ENCODE measurements at places on chromosomes 1 and 21.

GRCh38 chr1:234655328-234656069 lies 45.5 kb upstream of the IRF2BP2 start:
- no peak for DNase-seq

GRCh38 chr1:113394043-113394862 lies 3.9 kb downstream of the MAGI3 start:
- DNase-seq, result no peak

GRCh38 chr1:229943988-229944743 lies 122.9 kb upstream of the GALNT2 start:
- DNase-seq, result no peak

DNA sequence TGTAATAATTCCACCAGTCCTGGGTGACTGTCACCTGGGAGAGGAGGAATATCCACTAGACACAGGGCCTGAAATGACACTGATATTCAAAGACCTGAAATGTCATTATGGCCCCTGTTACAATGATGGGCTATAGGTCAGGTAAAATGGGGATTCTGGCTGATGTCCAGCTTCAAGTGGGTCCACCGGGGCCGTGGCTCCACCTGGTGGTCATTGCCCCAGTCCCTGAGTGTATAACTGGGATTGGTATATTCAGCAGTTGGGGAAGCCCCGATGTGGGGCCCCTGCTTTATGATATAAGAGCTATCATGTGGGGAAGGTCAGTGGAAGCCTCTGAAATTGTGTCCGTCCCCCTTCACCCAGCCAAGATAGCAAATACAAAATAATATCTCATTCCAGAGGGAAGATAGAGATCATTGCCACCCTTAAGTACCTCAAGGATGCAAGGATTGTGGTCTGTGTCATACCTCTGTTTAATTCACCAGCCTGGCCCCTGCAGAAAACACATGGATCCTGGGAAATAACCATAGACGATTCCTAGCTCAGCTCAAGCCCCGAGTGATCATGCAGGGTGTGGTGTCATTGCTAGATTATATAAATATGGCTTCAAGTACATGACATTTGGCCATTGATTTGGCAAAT lies 19.4 kb downstream of the PLEKHO1 start:
- DNase-seq, result peak; percentile 85

GRCh38 chr1:16208270-16208987 lies 4.0 kb downstream of the ARHGEF19 start:
- DNase-seq, result no peak

DNA sequence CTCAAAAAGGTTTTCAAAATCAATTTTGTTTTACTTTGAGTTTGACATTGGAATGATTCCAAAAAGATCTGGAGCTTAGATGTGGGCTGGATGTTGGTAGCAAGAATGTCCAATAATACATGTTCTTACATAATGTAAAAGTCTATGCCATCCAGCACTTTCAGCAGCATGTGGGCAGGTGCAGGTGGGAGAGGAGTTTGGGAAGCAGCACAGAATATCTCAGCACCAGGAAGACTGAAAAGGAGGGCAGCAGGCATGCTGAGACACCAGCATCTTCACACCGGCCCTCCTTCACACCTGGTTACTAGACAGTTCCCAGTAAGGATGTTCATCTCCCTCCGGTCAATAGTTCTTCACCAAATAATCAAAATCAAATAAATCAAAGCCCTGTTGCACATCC lies 166.6 kb downstream of the ZBTB18 start:
- DNase-seq, result no peak

GRCh38 chr1:218600968-218601367 lies 255.8 kb downstream of the TGFB2 start:
- DNase-seq, result no peak

DNA sequence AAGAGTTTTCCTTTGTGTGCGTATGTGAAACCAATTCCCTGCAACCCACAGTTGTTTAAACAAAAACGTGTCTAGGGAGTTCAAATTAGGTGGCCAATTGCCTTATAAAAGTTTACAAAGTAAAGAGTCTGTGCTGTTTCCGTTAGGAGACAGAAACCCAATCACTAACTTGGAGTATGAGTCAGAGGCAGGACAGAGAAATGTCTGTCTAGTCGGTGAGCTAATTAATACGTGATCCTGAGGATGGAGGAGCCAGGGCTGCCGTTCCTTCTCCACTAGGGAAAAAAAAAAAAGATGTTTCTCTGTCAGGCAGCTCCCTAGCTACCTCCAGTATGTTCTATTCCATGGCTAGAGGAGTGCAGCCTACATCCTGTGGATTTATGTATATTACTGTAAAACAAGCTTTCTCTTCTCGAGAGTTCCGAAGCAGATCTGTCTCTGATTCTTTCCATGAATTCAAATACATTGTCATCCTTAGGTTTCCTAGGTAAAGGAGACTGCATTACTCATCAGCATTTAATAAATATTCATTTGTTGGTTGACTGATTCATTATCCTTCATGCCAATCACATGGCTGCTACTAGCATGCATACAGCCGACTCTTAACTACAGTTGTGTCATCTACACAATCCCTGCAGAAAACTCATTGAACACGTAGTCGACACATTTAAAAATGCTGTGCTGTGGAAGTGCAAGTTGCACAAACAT lies 430.6 kb downstream of the KIF26B start:
- DNase-seq, result no peak

DNA sequence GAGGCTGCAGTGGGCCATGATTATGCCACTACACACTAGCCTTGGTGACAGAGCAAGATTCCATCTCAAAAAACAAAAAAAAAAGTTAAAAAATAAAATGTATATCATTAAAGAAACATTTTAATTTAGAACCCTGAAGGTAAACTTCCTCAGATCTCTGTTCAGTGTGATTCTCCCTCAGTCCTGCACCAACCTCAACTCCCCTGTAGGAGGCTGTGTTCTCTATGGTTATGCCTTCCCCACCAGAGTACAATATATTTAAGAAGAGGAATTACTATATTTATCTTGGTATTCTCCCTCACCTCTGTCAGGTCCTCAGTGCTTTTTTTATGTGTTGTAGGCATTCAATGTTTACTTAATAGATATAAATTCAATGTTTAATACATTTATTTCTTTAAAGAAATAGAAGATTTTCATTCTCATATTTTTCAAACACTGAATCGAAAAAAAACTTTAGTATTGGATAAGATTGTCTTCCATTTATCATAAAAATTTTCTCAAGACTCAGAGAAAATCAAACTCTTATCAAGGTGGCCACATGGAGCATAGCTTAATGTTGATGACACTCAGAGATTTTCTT lies 4.8 kb upstream of the LRRC8B start:
- no peak for DNase-seq

DNA sequence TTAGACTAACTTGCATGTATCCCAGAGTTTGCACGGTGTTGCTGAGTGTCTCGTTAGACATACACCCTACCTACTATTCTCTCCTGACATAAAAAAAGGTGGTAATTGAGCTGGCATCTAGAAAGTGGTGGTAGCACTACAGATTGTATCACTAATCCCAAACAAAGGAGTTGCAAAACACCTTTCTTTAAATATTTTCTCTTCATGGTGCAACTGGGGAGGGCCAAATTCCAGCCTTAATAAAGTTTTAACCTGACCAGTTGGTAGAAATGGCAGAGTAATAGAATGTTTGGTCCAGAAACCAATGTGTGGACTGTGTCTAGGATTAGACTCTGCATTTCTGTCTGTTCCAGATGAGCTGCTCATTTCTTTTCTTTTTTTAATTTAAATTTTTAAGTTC lies 40.0 kb downstream of the NFIA start:
- DNase-seq, result no peak

GRCh38 chr1:21396516-21396915 lies 43.4 kb upstream of the NBPF3 start:
- no peak for DNase-seq

DNA sequence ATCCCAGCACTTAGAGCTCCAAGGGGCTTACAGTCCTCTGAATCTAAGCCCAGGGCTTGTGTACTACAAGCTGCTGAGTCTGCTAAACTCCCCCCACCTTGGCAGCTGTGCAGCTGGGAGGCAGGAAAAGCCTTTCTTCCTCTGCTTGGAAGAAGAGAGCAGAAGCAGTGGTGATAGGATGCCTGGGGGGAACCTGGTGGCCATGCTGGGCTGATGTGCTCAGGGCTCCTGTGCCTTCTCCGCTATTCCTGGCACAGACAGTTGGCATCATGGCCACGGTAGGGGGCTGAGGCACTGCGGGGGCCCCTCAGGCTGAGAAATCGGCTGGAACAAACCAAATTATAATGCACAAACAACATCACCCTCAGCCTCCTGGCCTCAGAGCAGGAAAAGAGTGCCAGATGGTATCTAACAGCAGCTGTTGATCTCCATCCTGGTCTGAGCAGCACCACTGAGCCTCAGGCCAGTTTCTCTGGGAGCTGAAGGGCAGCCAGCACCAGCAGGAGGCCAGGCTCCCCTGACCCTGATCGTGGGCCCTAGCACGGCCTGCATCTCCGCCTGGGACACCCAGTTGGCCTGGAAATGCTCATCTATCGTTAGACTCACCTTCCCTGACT lies 35.8 kb downstream of the ECE1 start:
- peak; percentile 51 for DNase-seq

GRCh38 chr21:34754690-34755647 lies 86.2 kb downstream of the CLIC6 start:
- DNase-seq, result no peak

- no peak for DNase-seq
These were observed 64.2 kb downstream of the SERINC2 start for GRCh38 chr1:31476891-31477846.

DNA sequence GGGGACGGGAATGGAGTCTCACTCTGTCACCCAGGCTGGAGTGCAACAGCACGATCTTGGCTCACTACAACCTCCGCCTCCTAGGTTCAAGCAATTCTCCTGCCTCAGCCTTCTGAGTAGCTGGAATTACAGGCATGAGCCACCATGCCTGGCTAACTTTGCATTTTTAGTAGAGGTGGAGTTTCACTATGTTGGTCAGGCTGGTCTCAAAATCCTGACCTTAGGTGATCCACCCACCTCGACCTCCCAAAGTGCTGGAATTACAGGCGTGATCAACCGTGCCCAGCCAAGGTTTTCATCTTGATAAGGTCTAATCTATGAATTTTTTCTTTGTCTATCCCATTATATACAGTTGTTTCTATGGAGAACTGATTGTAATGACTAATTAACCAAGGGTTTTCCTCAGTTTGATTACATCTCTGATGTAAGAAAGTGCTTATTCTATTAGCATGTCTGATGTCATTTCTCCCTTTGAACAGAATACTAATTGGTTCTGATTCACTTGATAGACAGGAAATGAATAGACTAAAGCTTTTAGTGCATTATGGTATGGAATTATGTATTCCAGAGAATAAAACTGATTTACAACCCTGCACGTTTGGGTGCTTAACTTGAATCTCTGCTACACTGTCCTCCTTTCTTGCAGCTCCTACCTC lies 11.9 kb downstream of the PACC1 start:
- no peak for DNase-seq

DNA sequence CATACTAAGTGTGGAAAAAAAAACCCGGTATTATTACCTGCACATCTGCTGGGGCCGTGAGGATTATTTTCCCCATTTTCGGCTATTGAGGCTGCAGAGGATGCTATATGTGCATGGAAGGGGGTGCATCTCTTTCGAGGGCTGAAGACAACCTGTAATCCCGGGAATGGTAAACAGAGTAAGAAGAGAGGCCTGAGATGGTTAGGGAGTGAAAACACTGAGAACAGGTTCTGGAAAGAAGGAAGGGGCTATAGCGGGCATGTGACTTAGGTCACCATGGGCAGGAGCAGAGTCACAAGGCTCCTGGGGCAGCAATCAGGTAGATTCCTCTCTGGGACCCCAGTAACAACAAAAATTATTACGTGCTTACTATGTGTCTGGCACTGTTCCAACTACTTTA lies 299.1 kb downstream of the RRAGC start:
- no peak for DNase-seq

DNA sequence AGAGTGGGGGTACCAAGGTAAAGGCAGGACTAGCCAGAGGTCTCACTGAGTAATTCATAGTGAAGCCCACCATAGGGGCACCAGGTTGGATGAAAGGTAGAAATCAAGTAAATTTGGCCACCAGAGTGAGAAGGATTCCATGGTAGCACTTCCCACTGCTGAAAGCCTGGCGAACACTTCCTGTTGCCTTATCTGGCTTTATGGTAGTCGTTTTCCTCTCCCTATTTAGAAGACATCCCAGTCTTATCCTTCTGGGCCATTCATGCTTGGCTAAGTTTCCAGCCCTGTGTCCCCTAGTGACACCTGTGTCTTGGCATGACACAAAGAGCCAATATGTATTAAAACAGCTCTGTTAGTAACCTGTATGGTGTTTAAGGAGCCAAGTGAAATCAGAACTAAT lies 74.3 kb upstream of the SIPA1L2 start:
- DNase-seq, result no peak

GRCh38 chr1:147336291-147336690 lies 93.8 kb downstream of the CHD1L start:
- no peak for DNase-seq

DNA sequence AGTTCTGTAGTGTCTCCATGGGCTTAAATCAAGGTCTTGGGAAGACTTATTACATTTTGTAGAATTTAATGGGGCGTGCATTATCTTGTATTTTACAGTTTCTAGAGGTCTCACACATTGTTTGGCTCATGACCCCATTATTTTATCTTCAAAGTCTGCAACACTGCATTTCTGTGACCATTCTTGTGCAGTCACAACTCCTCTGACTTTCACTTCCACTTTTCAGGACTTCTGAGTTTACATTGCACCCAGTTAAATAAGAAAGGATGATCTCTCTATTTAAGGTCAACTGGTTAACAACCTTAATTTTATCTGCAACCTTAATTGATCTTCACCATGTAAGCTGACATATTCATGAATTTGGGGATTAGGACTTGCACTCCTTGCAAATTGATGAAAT lies 1186.6 kb downstream of the MRPL39 start:
- no peak for DNase-seq

- DNase-seq, result no peak
These were observed 144.4 kb downstream of the PTBP2 start for GRCh38 chr1:96865731-96866685.

DNA sequence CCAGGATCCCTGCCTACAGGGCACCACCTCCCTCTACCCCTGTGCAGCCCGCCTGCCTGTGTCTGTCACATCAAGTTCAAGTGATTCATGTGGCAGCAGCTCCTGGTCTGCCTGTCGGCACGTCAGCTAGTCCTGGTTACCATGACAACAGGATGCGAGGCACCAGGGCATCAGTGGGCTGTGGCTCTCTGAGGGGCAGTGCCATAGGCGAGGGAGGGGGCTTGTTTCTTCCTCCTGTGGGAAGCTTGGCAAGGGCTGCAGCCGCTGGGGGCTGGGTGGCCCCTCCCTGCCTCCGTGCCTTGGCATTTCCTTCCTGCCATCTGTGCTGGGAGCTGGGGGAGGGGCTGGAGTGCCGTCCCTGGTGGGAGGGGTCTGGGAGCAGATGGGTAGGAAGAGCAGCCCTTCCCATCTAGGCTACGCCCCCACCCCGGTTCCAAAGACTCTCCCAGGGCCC lies 43.1 kb downstream of the FOXO6 start:
- DNase-seq, result peak; percentile 72

- DNase-seq, result peak; percentile 47
These were observed 88.1 kb upstream of the CACYBP start for GRCh38 chr1:174911606-174912005.

GRCh38 chr21:45525910-45526306 lies 16.3 kb downstream of the SLC19A1 start:
- no peak for DNase-seq

- DNase-seq, result no peak
These were observed 185.5 kb downstream of the ZC3H11B start for GRCh38 chr1:219427403-219427802.

All from G401 (cell line).